ENCODE measurements at places on chromosomes 6 and 20.

DNA sequence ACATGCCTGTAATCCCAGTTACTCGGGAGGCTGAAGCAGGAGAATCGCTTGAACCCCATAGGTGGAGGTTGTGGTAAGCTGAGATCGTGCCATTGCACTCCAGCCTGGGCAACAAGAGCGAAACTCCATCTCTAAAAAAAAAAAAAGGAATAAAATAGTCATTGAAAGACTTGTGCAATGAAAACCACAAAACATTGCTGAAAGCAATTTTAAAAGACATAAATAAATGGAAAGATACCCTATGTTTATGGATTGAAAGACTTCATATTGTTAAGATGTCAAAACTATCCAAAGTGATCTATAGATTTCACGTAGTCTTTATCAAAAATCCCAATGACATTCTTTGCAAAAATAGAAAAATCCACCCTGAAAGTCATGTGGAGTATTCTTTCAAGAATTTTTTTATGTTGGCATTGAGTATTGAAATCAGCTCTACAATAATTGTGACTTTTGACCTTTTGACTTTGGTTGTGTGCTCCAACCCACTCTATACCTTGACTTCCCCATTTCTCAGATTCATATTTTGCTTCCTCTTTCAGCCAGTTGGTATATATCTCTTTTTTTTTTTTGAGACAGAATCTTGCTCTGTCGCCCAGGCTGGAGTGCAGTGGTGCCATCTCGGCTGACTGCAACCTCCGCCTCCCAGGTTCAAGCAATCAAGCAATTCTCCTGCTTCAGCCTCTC, 45.5 kb upstream of the SLC23A2 start:
- no peak for DNase-seq

DNA sequence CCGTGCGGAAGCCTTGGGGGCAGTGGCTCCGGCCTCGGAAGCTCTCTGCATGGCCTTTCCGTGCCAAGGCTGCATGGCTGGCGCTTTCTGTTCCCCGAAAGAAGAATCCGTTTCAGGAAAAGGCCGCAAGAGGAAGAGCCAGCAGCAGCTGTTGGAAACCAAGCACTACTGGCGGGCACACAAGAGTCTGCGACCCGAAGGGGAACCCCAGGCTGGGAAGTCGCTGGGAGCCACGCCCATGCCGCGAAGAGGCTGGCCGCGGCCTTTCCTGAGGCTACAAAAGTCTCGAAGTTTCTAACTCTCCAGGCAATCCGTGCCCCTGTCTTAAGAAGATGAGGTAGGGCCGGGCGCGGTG, at the start of gene CGAS:
TSS of gene CGAS (minus strand) at position 191 of the 355 bp plus-strand sequence. CDS start at position 75, 116 bp downstream.
- DNase-seq, result peak; percentile 82

GRCh38 chr6:27297857-27298730, 14.0 kb downstream of the POM121L2 start:
- no peak for DNase-seq

DNA sequence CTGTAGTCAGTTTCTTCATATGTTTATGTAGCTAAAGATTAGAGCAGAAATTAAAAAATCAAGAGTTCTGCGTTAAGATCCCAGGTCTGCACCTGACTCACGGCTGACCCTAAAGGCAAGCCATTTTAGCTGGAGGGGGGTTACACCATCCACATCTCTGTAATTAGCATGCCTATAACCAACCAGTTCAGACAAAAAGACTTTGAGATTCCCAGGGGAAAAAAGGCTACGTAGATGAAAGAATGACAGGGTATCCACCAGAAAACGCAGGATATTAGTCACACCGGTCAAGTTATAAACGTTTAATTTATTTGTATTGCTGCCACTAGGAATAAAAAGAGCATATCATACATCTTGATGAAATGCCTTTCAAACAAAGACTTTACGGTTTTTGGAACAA, 299.1 kb downstream of the FOXC1 start:
- DNase-seq, result no peak

DNA sequence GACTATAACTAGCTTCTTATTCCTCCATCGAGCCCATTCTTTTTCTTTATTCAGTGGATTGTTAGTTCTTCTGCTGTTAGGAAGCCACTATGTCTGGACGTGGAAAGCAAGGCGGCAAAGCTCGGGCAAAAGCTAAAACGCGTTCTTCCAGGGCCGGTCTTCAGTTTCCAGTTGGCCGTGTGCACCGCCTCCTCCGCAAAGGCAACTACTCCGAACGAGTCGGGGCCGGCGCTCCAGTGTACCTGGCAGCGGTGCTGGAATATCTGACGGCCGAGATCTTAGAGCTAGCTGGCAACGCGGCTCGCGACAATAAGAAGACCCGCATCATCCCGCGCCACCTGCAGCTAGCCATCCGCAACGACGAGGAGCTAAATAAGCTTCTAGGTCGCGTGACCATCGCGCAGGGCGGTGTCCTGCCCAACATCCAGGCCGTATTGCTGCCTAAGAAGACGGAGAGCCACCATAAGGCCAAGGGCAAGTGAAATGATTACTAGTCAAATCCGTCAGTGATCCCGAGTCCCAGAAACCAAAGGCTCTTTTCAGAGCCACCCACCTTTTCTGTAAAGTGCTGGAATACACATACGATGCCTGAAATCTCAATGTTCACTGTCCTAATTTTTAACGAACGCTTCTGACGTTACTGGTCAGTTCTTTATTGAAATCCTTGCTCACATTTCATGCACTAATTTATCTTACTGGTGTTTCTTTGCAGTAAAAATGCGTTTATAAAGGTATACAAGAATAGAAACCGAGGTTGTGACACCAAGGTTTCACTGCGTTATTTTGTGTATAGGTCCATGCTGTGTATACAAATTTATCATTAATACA, 129.9 kb downstream of the HFE start:
- peak; percentile 54 for DNase-seq

DNA sequence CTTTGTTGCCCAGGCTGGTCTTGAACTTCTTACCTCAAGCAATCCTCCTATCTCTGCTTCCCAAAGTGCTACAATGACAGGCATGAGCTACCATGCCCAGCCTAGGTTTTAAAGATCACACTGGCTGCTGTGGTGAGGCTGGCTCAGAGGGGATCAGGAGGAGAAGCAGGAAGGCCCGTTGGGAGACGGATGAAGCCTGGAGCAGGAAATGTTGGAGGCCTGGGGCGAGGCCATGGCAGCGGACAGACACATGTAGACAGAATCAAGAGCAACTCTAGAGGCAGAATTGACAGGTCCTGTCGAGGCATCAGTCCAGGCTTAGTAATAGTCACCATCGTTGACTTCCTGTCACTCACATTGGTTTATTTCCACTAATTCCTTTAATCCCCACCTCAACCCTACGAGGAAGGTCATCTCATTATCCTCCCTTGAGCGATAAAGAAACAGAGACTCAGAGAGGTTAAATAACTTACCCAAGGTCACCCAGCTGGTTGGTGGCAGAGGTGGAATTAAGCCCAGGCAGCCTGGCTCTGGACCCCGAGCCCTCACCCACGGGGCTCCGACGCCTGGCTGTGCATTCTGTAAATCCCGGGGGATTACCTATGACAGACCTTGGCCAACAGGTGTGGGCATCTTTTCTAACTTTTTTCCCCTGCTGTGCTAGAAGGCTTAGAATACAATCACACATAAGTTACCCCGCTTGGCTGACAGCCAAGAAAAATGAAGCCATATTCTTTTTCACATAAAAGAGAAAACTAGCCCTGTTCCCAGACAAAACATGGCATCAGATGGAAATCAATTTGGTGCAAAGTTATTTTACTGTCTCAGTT, 113.4 kb downstream of the EYA2 start:
- no peak for DNase-seq

- DNase-seq, result peak; percentile 37
Measured at GRCh38 chr20:17570347-17571152, 675 bp downstream of the DSTN start.

- DNase-seq, result no peak
Measured at GRCh38 chr20:45206725-45207124, at the start of gene SEMG1. TSS of gene SEMG1 (plus strand) at chr20:45207033. CDS start at chr20:45207054, 21 bp downstream.

DNA sequence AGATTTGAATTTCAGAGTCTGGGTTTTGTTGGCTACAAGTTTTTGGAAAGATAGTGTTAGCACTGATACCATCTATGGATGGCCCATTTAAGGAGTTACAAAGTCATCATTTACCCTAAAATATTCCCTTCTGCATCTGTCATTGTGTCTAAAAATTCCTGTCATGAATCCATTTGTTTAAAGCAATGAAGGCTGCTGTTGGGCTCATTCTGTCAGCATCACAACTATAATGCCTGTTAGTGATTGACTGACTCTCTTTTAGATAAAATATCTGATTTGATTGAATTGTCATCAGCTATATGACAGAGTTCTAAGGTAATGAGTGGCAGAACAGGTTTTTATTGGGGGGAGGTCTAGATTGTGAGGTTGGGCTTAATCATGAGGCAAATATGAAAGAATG, 167.6 kb upstream of the IMPG1 start:
- DNase-seq, result no peak

DNA sequence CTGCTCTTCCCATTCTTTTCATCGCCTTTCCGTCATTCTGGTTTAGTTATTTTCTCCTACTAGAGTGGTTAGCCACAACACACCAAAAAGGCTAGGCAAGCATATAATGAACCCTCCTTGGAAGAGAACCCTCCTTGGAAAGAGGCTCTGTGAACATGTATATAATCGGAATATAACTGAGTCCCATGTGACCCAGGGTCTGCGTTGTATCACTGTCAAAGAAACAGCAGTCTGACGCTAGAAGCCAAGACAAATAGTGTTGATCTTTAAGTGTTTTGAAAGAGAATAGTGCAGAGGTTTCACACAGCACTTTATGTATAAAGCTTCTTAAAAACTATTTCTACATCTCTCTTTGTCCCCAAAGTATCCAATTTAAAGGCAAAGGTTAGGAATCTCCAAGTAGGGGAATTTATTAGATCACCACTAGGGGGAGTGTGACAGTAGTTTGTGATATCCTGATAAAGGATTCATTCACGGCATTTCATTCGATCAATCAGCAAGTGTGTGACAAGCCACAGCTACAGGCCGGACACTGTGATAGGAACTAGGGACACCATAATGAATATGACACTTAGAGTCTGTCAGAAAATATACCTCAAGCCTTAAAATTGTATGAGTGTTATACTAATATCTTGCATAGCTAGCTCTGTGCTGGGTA, 395.3 kb downstream of the CD109 start:
- DNase-seq, result peak; percentile 50

- DNase-seq, result no peak
Measured at GRCh38 chr20:57078116-57078515, 188.3 kb downstream of the BMP7 start.

GRCh38 chr20:45935416-45936046, 1.0 kb downstream of the PCIF1 start:
- peak; percentile 23 for DNase-seq

- no peak for DNase-seq
Measured at GRCh38 chr6:75167325-75167724, 38.5 kb downstream of the COL12A1 start.

- no peak for DNase-seq
Measured at GRCh38 chr6:143414769-143415168, 35.7 kb downstream of the ADAT2 start.

GRCh38 chr6:10993896-10994295, 50.2 kb downstream of the ELOVL2 start:
- no peak for DNase-seq

DNA sequence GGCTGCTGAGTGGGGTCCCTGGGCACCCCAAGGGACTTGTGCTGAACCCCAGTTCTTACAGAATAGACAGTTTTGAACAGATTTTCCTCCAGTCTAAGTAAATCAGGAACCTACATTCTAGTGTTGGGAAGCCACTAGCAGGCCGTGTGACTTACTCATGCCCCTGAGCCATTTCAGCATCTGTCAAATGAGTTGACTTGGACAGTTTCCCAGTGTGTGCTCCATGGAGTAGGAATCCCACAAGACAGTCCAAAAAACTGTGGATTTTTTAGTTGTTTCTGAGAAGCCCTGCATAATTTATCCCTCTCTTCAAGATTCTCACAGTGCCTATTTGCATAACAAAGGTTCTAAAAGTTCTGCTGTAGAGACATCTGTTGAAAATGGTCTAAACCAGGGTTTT, 2.1 kb downstream of the GABRR2 start:
- peak; percentile 86 for DNase-seq

DNA sequence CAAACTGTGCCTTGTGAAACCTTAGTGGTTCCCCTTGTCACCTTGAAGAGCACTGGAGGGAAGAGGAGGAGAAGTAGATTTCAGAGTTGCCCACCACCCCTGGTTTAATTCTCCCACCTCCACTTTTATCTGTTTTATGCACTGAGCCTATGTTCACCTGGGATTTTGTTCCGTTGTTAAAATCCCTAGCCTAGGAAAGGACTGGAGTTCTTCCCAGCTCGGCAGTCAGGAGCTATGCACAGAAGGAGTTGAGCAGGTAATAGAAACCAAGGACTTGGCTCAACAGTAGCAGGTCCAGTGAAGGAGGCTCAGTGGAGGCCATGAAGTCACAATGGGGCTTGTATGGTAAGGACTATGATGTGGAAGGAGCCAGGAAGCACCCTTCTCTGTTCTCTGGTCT, 290.3 kb upstream of the PRND start:
- DNase-seq, result no peak

GRCh38 chr6:41607736-41608135, 30.5 kb upstream of the MDFI start:
- no peak for DNase-seq

DNA sequence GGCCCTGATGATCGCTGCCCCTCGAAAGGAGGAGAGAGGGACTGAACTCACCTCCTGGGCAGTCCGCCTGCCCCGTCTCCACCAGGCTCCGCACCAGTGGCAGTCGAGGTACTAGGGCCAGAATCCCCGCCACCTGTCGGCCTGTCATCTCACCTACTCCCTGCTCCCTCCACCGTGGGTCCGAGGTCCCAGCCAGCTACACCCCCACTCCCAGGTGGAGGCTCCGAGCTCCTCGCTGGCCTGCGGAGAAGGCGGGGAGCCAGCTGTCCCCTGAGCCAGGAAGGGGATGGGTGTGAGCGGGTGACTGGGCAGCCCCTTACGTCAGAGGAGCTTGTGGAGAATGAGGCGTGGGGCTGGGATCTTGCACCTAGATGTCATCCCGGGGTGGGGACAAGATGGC, 1066.5 kb upstream of the MANEA start:
- DNase-seq, result peak; percentile 2

GRCh38 chr6:125503181-125503580, 201.4 kb upstream of the HDDC2 start:
- no peak for DNase-seq

DNA sequence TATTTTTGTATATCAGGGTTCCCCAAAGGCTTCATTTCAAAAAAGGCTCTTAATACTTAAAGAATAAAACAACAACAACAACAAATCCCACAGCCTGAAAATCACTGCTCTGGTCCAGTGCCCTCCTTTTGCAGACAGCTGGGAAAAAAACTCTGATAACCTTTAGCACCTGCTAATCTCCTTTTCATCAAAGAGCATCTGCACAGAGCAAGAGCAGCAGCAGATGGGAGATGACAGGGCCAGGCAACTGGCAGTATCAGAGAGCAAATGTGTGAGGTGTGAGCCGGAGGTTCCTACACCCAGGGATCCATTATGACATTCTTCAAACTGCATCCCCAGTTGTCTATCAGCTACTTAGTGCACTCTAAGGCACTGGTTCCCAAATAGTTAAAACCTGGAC, 25.7 kb downstream of the TTI1 start:
- DNase-seq, result no peak

GRCh38 chr20:36569847-36570429, 3.5 kb upstream of the TGIF2 start:
- DNase-seq, result peak; percentile 87

All from GM03348 (cell line).